ENCODE measurements at places on chromosomes 6 and 20.

DNA sequence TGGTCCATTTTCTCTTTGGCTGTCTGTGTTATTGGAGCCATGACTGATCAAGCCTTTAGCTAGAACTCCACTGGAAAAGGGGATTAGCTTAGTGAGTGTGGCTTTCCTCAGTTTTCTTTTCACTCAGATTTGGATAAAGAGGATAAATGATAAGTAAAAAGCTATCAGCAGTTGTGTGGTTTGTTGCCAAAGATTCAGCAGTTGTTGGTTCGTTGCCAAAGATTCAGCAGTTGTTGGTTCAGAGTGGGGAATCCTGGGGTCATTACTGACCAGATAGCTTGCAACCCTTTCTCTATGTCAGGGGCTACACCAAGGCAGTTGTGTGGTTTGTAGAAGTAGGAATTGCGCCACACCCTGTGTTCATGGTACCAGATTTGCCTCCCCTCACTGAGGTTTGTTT is 107.7 kb upstream of the SCP2D1 start:
- DNase-seq, result no peak

DNA sequence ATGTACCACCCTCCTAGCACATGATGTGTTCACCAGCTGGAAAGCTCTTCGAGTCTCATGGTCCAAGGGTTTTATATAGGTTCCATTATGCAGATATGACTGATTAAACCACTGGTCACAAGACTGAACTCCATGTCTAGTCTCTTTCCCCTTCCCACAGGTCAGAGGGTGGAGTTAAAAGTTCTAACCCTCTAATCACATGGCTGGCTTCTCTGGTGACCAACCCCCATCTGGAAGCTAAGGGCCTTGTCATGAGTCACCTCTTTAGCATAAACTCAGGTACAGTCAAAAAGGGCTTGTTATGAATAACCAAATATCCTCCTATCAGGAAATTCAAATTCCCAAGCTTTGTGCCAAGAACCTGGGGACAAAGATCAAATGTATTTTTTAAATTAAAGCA is 52.0 kb upstream of the KLHL31 start:
- DNase-seq, result no peak

DNA sequence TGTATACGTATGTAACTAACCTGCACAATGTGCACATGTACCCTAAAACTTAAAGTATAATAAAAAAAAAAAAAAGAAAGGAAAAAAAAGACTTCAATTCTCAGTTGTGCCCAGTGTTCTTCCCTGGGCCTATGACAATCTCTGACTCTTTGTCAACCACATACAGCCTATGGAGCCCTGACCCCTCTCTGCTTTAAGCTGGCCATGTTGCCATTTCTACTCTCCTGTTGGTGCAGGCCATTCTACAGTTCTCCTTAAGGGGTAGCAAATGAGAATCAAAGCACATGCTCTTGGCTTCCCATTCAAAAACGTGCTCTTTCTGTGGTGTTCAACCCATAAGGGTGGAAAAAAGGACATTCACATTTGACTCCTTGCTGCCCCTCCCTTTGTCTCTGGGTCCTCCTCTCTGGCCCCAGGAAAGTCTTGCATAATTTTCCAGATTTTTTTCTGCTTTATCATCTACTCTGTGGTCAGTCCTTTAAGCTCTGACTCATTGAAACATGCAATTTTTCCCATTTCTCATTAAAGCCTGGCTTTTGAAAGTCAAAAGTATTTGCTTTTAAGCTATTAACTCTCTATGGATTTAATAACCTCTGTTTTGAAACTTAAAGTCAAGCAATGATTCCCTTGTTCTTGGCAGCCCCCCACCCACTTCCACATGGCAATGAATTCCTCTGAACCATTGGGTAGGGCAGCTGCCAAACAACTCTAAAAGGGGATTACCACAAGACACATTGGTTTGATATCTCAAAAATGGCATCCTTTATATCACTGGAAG is 208.6 kb upstream of the MCHR2 start:
- DNase-seq, result no peak

- no peak for DNase-seq
These were observed 115.4 kb downstream of the SLX4IP start for GRCh38 chr20:10550204-10551118.

DNA sequence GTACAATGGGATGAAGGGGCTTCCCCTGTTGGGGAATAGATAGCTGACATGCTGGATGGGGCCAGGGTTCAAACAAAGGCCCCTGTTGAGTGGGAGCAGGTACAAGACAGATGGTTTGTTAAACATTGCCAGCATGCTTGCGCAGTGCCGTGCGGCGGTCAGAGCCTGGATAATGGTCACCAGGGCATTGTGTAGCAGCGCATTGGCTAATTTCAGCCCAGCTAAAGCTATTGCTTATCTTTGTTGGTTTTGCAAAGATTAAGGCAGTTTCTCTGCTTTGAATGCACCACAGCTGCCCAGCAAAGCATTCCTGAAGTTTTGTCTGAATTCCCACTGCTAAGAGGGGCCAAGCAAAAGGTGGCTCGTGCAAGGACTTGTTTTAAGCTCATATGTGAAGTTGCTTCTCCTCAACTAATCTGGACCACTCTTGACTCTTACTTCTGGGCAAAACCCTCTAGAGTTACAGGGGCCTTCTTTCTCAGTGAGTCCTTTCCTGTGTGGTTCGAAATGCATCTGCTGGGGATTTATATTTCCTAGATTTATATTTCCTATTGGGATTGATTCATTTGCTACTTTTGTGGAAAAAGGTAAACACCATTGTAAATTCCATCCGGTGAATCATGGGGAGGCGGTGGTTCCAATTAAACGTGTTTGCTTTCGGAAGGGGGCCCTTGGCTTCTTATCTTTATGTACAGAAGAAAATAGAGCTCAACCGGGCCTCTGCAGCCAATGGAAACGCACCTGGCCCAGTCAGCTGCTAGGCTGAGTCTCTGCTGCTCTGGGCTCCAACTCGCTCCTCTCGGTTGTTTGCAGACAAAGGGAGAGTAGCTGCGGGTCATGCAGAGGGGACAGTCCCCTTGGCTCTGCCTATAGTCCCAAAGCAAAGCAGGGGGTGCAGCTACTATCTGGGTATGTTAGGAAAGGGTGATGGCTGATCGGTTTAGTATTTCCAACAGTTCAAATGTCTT is 72.1 kb downstream of the FOXA2 start:
- no peak for DNase-seq

GRCh38 chr6:35360349-35361138 is 18.2 kb downstream of the PPARD start:
- DNase-seq, result no peak

DNA sequence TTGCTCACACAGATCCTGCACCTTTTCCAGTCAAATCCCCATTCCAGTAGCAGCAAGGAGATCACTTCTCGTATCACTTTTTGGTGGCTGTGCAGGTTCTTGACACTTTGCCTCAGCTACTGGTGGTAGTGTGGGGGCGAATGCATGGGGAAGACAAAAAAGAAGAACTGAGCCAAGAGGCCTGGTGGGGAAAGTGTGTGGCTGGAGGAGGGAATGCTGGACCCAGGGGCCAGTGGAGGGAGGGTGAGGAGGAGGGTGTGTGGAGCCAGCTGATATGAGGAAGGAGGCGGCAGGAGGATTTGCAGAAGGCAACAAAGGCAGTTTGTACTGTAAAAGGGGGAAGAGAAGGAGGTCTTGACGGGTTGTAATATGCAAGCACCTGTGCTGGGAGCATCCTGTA is 15.7 kb upstream of the HLA-C start:
- DNase-seq, result no peak

DNA sequence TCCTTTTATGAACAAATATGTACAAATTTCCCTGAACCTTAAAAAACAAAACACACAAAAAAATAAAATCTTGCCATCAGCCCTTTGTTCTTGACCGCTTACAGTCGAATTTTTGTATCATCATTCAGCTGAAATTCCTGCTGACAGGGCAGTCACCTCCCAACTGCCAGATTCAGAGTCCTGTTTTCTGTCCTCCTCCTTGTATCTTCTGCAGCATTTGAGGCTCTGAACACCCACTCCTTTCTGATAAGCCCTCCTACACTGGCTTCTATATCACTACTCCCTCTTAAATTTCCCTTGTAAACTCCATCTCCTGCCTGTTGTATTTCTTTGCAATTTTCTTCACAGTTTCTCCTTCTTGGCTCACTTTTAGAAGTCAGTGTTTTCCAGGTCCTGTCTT is 77.8 kb upstream of the CCN6 start:
- DNase-seq, result no peak

GRCh38 chr6:161351858-161352257 is 78.0 kb upstream of the AGPAT4 start:
- no peak for DNase-seq

DNA sequence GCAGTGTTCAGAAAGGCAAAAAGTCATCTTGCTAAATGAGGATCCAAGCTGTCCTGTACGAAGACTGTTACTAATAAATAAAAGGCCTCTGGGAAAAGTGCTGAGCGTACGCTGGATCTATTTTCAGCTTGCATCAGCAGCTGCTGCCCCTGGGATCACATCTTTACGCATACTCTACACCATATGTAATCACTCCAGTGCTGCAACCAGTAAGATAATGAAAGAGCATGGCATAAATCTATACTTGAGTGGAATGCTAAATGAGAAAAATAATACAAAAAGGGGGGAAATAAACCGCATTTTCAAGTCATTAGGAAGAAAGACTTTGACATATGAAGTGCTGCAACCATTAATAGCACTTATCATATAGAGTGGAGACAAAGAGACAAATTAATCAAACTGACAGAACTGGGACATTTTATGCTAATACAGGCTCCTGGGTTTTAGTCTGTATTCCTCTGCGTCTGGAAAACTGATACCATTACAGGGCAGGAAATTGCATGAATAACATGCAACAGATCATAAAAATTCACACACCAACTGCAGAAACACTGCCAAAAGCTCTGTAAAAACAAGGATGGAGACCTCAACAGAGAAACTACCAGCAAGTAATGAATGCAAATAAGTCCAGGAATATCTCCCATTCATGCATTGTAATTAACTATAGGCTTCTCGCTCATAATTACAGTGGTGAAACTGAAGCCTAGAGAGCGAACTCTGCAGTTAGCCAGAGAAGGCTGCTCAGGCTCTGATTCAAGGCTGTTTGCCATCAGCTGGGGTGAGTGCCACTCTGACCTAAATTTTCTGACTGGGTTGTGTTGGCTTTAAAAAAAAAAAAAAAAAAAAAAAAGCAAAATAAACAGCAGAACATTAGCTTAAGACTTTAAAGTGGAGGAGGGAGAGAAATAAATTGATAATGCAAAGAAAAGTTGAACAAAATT is 83.8 kb downstream of the GJA10 start:
- no peak for DNase-seq

Measured in stimulated activated CD4-positive, alpha-beta T cell treated with anti-CD3 and anti-CD28 coated beads, TNF-alpha, amount 100 ng/mL, for 48 hours (primary cell).